ENCODE measurements at places on chromosomes 1 and 21.

DNA sequence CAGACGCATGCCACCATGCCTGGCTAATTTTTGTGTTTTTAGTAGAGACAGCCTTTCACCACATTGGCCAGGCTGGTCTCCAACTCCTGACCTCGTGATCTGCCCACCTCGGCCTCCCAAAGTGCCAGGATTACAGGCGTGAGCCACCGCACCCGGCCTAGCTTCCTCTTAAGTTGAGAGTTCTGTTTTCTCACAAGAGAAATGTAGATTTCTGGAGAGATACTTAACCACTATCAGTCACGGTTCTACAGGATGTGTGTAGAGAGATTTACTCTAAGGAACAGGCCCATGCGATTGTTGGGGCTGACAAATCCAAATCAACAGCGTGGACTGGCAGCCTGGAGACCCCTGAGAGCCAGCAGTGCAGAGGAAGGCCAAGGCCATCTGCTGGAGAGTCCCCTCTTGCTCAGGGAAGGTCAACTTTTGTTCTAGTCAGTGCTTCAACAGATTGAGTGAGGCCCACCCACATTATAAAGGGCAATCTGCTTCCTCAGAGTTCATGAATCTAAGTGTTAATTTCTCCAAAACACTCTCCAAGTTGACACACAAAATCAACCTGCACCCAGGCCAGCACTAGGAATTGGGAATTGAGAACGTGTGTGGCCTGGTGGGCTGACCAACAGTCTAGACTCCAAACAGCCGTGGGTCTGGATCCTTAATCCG is 38.7 kb downstream of the CHAF1B start:
- no peak for DNase-seq

DNA sequence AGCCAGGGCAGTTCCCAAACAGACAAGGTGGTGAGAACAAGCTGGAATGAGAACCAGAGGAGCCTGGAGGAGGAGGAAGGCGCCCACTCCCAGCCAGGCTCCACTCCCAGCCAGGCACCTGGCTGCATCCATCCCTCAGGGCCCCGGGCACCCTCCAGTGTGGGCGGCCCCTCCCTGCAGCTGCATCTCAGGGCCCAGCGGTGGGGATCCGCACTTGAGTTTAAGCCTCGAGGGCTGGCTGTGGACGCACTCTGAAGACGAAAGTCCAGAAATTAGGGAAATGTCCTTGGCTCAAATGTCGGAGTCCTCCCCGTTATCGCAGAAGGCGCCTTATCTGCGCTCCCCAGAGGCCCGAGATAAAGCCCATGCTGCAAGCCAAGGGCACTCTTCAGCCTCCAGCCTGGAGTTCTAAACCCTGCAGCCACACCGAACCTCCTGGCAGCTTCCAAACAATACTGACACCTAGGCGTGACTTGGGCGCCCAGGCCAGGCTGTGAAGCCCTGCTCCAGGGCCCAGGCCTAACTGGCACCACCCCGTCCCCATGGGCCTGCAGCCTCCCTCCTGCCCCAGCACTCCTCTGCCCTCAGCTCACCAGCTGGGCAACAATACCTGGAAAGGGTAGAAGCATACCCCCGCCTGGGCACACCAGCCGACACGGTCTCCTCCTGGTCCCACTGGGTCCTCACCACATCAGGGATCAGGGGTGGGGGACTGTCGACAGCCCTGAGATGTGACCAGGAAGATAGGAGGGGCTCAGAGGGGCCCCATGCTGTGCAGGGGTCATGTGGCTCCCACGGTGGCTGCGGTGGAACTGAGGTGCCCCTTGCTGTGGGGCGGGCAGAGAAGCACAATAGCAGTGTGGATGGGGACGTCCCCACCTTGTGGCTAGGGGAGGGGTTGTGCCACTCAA is 184.8 kb upstream of the VAMP3 start:
- DNase-seq, result no peak

DNA sequence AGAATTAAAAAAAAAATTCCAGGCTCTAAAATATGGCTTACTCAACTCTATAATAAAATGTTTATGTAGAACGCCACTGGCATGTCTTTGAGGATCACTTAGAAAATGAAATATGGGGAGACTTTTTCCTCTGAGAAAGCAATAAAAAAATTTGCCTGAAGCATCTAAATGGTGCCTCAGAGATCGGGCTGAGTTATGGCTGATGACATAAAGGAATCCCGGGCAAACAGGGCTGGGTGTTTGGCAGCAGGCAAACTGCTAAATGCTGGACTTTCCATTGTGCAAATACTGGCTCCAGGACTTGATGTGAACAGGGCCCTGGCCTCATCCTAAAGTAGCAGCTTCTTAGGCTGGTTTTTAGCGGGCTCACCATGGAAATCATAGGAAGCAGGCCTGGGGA is 44.5 kb upstream of the C1orf87 start:
- no peak for DNase-seq

DNA sequence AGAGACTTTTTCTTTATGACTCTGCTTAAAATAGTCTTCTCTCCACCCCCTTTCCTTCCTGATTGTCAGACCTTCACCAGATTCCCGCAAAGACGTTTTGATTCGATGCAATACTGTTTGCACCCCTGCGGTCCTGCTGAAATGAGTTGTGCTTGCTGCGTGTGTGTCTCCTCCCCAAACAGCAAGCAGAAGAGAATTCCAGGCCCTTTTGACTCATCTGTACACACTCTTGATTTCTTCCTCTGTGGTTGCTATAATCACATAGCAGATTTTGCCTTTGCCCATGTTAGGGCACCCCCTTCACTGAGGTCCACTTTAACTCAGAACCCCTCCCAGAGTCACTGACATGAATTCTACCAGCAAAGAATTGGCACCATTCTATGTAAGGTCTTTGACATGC is 136.5 kb downstream of the ZZZ3 start:
- no peak for DNase-seq

DNA sequence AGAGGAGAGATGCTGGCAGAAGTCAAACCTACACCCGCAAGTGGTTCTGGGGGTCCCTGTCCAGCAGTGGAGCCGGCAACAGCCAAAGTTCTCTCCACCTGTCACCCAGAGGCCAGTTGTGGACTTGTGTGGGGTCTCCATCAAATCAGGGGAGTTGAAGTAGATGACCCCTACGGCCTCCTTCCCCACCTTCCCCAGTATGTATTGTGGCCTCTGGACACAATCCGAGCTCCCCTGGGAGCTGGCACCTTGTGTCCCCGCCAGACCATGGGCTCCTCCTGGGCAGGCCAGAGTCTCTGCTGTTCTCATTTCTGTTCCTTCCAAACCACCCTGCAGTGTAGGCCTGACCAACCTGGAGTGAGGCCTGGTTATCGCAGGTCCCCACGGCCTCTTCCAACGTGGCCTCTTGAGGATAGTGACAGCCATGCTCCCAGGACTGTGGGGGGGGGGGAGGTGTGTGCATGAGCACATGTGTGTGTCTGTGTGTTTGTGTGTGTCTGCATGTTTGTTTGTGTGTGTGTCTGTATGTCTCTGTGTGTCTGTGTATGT is 246.4 kb downstream of the MATN1 start:
- DNase-seq, result no peak

DNA sequence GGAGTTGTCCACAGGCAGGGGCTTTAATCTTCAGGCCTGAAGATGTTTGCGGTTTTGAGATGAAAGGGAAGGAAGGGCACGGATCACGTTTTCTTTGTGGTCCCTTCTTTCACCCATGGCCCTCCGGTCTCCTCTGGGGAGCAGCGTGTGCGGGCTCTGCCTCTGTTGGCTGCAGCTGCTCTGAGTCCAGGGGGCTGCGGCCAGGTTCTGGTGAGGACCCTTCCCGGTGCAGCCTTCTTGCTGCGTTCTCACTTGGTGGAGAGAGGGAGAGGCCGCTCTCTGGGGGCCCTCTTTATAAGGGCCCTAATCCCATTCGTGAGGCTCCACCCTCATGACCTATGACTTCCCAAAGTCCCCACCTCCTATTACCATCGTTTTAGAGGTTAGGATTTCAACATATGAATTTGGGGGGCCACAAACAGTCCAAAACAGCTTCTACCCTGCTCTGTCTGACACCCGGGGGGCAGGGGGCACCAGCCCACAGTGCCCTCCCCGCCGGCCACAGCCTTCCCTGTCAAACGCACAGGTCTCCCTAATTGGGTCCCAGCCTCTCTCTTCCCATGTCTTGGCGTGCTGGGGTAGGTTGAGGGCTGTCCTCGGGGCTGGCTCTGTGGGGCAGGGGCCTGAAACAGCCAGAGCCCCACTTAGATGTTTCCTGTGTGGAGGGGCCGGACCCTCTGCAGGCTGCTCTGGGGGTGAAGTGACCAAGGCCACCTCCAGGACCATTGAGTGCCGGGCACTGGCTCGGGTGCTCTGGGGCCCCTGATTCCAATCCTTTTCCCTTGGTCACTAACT is 100.1 kb upstream of the C1orf174 start:
- no peak for DNase-seq

- DNase-seq, result no peak
Observed at GRCh38 chr1:185044387-185044786, 971 bp upstream of the RNF2 start.

DNA sequence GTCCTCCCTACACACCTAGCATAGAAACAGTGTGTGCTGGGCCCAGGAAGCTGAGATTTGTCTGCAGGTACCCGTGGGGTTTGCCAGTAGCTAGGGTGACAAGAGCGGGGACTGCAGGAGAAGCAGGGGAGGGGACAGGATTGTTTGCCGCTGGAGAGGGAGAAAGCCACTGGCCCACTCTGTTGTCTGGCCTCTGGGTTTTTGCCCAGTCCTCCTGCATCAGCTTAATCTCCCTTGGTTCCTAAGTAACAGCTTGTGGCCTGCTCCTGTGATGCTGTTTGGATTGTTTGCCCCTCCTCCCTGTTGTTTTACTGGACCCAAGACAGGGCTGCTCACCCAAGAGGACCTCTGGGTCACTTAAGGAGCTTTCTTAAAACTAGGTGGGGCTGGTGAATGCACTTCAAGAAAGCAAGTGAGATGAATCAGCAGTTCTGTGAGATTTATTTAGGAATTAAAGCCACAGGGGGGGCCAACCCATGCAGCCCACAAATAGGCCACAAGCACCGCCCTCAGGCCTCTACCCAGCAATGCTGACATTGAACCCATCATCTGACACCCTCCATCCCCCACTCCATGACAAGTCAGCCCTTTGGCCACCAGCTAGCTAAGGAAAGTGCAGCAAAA is 142.8 kb downstream of the ZZZ3 start:
- DNase-seq, result no peak

- no peak for DNase-seq
Observed at GRCh38 chr21:42269386-42269785, 45.8 kb downstream of the TFF3 start.

DNA sequence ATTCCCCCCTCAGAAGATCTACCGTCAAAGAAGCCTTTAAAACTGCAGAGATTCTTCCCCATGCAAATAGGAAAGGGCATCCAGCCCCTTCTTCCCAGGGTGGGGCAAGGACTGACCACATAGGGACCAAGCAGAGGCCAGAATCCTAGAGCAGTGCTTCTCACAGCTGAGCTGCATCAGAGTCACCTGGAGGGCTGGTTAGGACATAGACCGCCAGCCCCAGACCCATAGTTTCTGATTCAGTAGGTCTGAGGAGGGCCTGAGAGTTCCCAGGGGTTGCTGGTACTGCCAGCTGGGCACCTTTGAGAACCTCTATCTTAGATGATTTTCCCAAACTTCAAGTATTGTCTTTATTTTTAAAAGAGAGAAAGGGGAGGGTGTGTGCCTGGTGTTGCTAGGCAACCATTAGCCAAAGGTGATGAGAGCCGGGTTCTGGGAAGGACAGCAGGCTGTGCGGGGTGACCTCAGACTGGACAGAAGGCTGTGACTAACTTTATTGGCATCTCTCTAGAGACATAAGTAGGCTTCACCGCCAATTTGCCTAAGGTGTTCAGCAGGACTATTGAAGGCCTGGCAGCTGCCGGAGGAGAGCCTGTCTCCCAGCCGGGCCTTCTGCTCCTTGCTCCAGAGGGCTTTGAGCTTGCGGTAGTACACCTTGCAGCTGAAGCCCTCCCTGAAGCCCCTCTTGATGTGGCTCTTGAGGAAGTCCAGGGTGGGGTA is 3.0 kb downstream of the SPATA46 start:
- DNase-seq, result no peak

GRCh38 chr1:30754684-30755171 is 2.8 kb downstream of the LAPTM5 start:
- DNase-seq, result peak; percentile 24

DNA sequence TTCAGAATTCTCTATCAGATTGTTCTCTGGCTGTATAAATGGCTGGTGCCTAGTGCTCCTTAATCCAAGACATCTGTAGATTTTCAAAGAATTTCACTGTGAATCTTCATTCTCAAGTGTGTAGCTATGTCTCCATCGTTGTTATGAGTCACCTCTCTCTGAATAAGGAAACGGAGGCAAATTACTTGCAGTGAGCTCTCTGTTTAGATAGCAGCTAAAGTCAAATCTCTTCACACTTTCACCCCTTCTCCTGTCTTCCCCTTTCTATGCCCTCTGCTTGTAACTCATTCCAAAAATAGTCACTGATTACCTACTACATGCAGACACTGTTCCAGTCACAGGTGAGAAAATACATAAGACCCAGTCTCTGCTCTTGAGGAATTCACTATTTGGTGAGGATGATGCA is 39.7 kb downstream of the CHML start:
- DNase-seq, result no peak
